ENCODE measurements at places on chromosomes 16 and 17.

DNA sequence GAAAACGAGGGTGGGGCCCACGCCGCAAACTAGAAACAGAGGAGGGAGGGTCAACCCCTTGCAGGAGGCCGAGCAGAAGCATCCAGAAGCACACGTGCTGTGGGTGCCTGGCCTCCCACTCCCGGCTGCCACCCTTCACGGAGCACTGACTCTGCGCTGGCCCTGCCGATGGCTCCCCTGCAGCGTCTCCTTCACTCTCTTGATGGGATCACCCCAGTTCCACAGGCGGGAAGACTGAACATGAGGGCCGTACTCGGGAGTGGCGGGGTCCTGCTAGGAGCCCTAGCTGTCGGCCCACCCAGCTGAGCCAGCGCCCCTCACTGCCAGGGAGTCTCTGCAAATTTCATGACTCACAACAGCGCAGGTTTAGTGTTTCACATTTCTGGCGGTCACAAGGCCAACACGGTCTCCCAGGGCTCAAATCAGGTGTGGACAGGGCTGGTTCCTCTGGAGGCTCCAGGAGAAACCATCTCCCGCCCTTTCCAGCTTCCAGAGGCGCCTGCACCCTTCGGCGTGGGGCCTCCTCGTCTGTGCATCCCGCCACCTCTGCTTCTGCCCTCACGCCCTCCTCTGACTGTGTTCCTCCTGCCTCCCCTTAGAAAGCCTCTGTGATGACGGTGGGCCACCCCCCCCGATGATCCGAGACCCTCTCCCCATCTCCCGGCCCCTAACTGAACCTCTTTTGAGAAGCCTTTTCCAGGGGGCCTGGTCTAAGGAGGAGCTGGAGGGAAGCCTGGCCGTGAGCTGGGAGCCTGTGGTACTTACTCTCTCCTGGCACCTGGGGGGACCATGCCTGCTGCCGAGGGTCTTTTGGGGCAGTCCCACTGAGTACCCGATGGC, 2.0 kb downstream of the PTX4 start:
- no peak for DNase-seq

DNA sequence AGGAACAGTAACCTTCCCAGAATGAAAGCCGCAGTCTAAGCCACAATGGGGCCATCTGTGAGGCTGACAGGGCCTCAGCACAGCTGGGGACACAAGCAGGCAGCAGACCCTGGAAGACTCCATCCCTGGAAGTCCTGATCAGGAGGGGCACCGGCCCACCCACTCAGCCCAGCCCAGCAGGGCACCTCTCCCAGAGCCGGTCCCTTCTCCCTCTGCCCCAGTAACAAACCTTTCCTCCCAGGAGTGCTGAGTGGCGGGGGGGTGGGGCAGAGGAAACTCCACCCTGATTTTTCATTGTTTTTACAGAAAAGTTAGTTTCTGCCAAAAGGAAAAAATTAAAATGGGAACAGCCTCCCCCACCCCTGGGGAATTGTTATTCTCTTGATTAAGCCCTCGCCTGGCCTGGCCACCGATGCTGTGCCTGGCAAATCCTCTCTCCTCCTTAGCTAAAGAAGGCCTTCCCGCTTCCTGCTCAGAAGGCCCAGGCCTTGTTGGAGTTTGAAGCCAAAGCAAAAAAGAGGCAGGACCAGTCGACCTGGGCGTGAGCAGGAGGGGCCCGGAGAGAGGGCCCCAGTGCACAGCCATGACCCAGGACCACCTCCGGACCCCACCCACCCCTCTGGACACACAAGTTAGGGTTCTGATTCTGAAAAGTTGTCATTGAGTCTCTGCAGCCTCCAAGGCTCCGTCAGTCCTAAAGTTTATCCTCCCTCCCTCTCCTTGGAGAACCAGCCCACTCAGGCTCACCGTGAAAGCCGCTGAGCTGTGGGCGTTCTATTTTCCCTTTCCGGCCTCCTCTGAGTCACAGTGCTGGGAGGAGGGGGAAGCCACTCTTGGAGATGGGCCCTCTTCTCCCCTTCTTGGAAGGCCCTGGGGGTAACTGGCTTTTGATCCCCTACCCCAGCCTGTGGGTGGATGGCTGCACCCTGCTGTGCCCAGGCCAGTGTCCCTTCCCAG, 128.4 kb upstream of the TNRC6C start:
- DNase-seq, result no peak

DNA sequence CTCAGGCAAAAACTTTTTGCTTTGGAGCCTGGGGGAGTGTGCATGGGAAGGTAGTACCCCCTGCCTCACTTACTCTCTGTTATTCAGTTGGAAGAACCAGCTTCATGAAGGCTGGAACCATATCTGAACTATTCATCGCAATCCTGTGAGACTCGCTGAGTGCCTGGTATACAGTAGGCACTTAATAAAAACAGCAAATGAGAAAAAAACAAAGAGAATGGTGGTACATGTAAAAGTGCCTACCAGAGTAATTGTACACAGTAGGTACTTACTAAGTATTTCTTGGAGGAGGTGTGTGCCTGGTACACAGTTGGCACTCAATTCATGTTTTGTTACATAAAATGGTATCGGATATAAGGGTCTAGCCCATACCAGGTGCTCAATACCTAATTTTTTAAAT, 75.2 kb downstream of the MYH11 start:
- DNase-seq, result no peak

DNA sequence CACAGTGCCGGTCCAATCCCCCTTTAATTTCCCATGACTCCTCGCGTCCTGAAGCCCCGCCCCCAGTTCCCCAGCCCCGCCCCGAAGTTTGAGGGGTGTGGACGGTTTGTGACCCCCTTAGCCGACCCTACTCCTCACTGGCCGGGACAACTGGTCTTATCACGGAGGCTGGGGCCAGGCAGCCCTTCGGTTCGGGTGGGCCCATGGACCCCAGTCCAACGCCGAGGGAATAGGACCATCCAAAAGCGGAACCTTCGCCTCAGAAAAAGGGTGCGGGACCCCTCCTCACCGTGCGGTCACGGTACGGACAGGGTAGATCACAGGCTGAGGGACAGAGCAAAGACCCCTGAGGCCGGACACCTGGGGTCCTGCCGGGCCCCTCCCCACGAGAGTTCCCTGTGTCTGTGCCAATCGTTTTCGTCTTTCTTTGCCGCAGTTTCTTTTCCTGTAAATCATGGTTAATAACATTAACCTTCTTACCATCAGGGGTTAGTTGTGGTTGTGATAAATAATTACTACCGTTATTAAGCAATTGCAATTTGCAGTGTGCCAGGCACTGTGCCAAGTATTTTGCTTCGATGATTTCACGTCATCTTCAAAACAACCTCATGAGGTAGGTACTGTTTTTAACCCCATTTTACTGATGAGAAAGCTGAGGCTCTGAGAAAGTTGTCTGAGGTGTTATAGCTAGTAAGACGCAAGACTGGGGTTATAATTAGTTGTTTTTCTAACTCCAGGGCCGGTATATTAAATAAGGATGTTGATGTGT, 543 bp downstream of the TMUB2 start:
- no peak for DNase-seq

DNA sequence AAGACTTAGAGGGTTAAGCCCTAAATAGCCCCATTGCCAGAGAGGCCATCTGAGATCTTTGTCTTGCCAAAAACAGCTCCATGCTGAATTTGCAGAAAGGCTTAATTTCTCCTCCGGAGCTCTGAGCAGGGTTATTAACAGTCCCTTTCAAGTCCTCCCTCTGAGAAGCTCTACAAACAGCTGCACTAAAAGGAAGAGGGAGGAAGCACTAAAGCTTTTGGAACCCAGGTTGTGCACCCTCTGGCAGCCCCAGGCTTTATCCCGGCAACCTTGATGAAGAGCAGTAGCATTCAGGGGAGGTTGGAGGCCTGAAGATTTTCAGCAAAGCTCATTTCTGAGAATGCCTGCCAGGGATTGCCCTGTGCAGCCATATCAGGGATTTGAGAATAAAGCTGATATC, 554.7 kb downstream of the RBFOX1 start:
- no peak for DNase-seq

- no peak for DNase-seq
These were observed 3.0 kb downstream of the PDILT start for GRCh38 chr16:20401475-20402016.

DNA sequence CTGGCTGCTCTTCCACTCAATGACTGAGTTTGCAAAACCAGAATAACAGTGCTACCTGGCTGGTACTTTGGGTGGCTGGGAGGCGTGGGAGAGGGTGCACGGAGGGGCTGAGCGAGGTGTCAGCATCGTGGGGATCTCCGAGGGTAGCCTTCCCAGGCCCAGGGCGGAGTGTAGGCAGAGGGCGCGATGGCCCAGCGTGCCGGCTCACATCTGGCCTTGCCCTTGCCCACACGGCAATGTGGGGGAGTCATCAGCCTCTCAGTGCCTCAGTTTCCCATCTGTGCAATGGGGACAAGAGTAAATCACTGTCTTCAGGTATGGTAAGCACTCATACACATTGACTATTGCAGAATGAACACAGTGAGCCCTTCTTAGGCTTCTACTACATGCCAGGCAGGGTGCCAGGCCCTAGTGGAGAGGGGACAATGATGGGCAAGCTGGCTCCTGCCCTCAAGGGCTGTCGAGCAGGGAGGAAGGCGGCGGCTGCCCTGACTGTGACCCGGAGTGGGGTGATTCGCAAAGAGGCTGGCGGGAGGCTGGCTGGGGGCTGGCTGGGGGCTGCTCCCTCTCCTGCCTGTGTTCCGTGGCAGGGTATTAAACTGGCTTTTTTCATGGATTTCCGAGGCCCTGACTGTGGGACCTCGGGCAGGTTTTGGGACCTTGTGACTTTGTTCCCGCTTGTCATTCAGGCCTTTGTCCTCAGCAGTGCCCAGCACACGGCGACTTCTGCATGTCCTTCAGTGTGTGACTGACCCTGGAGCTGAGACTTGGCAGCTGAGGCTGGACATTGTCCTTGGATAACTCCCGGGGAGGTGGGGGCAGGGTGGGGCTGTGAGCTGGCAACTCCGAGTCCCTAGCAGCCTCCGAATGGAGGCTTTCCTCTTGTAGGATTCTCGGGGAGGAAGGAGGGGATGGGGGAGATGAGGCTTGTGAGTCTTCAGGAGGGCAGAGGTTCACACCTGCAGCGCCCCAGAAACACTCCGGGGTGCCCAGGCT, 243.1 kb downstream of the SEC14L1 start:
- DNase-seq, result no peak

All from stimulated activated CD8-positive, alpha-beta memory T cell treated with anti-CD3 and anti-CD28 coated beads, Interleukin-2, amount 100 ng/mL, for 1 hour (primary cell).